Left ventricle myocardium inferior (tissue), 1 donor: ENCODE measurements at places on chromosomes 2 and 18. TPM values are rescaled to one million over a fixed set of nuclear protein-coding genes. Genes with fewer than 3 reads are reported as not detected.

Gene MORN2
- 23.9 TPM for total RNA-seq

- DNase-seq, result no peak
Observed at GRCh38 chr2:112636605-112637288, 9.0 kb upstream of the SLC20A1 start.

Gene TMEFF2
- 0.16 TPM for total RNA-seq

DNA sequence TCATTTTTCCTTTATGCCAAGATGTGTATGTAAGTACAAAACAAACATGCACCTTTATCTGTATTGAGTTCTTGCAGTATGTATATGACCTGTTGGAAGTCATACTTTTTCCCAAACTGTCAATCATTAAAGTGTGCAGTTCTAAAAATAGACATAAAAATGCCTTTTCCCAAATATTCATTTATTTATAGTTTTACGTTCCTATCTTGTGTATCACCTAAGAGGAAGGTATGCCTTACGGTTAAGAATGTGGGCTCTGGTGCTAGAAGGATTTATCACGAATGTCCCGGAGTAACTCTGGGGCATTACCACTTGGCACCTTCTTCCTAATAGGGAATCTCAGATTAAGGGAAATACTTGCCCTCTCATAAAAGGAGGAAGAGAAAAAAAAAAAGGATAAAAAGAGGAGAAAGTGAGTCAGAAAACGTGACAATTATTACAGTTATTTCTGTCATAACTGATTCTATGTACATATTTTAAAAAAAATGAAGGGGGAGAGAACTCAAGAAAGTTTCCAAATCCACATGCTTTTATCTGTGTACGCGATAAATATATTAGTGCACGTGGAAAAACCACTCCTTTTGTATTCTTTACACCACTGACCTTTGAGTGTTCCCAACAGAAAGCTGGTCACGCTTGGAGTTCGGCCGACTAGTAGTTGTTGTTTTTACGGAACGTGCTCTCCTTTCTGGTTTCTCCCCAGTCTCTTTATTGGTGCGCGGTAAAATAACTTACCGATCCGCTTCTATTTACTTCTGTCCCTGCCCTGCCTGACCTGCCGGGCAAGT, 721 bp downstream of the MCEE start:
- no peak for DNase-seq

Gene APCDD1
- 38.0 TPM for total RNA-seq

GRCh38 chr2:132448771-132449170, 32.2 kb downstream of the GPR39 start:
- no peak for DNase-seq

Gene KATNAL2
- 5.4 TPM for total RNA-seq
